Upper lobe of right lung (tissue), 1 donor: ENCODE measurements at places on chromosomes 12 and 14. TPM values are rescaled to one million over a fixed set of nuclear protein-coding genes. Genes with fewer than 3 reads are reported as not detected.
A peak's percentile ranks its signal among the peaks of the same experiment; 100 is the strongest.

GRCh38 chr14:86712727-86713126 is 1182.8 kb downstream of the FLRT2 start:
- no peak for DNase-seq

GRCh38 chr14:100118396-100119011 is 40.9 kb downstream of the DEGS2 start:
- DNase-seq, result no peak

DNA sequence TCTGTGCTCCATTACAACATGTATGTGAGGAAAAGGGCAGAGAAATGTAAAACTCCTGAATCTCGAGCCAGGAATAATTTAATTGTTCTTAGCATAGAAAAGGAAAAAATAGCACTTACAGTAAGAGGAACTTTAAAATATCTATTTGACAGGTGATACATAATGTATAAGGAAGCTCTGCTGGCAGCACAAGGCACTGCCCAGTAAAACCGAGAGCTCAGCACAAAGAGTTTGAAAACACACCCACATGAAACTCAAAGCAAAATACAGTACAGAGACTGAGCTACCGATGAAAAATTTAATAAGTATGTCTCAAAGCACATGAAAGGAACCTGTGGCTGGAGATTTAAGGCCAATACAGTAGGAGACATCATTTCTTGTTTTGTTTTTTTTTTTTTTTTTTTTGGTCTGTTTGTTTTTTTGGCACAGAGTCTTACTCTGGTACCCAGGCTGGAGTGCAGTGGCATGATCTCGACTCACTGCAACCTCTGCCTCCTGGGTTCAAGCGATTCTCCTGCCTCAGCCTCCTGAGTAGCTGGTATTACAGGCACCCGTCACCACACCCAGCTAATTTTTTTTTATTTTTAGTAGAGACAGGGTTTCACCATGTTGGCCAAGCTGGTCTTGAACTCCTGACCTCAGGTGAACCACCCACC is 19.2 kb downstream of the CLIP1 start:
- DNase-seq, result no peak

- no peak for DNase-seq
These were observed 151.9 kb upstream of the NOS1 start for GRCh38 chr12:117513353-117513752.

GRCh38 chr12:19167708-19168107 is 38.2 kb downstream of the PLEKHA5 start:
- no peak for DNase-seq

DNA sequence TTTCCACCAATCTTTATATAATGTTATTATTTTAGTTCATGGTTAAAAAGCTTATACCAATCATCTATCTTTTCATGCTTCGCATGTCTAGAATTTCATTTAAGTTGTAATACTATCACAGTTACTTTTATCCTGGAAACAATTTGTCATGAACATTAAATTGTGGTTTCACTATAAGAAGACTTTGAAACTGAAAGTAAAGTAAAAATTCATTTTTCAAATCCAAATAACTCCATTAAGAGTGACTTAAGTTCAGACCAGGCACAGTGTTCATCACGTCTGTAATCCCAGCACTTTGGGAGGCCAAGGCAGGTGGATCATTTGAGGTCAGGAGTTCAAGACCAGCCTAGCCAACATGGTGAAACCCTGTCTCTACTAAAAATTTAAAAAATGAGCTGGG is 12.4 kb downstream of the ESR2 start:
- no peak for DNase-seq

- DNase-seq, result no peak
These were observed 13.6 kb upstream of the GPR68 start for GRCh38 chr14:91258011-91258618.

DNA sequence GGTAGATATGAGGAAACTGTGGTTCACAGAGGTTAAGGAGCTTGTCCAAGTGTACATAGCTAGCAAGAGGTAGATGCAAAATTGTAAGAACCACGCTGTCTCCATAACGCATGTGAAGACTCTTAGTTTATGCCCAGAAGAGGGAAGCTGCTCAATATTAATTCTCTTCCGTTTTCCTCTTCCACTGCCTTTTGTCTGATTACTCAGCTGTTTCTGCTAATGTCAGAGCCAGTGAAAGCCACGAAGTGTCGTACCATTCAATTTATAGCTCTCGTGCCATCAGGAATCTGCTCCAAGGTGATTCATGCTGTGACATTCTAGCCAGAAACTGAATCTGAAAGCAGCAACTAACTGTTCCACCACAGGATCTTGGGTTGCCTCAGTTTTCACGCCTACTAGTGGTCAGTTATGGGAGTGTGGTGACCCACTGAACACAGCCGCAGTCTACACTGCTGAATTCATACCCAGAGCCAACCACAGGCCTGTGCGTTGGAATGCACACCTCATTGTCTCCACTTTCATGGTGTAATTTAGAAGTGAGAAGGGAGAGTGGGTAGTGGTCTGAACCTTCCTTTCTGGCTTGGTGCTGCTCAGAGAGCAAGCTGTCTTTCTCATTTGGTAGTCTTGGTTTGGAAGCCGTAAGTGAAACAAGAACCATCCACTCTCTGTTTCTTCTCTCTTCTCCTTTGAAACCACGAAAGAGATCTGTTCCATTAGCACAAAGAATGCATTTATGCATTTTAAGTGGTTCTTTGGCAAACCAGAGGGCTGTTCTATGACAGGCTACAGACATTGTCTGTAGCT is 74.2 kb upstream of the NAP1L1 start:
- DNase-seq, result no peak

- no peak for DNase-seq
These were observed 124.4 kb downstream of the RAD51B start for GRCh38 chr14:67943947-67944346.

DNA sequence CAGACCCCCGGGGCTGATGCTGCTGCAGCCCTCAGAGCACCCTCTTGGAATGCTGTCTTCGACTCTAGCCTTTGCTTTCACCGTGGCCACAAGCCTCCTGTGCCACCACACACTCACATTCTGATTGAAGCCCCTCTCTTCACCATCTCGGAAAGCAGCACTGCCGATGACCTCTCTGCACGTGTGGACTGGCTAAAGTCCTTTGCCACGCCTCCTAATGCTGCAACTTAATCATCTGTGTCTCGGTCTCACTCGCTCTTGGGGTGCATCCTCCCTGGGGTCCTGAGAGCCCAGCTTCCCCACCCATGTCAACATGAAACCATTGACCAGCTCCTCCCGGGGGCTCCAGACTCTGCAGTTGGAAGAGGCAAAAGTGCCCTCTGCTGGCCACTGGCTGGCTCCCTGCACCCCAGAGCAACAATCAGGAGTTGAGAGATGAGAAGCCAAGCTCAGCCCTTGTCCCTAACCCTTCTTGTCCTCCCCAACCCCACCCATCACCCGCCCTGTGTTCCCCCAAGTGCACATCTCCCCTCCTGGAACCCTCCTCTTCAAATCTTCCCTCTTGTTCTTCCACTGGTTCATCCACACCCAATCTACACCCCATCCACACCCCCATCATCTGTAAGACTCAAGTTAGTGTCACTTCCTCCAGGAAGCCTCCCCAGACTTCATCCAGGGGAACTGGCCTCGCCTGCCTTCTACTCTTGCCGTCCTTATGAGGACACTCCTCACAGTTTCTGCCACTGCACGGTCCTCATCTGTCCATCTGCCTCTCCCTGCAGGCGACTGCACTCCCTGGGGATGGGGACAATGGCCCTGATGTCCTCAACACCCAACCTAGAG is 23.6 kb upstream of the FAM181A start:
- DNase-seq, result peak; percentile 69

GZMB gene
- 8.1 TPM for total RNA-seq

TAS2R30 gene
- 2.9 TPM for total RNA-seq

PTCSC3 gene
- total RNA-seq, result 2.8 TPM

BIN2 gene
- 26.1 TPM for total RNA-seq

AEBP2 gene
- 40.1 TPM for total RNA-seq
